Activated CD8-positive, alpha-beta memory T cell treated with anti-CD3 and anti-CD28 coated beads for 48 hours (primary cell): ENCODE measurements at places on chromosomes 5 and 9.

DNA sequence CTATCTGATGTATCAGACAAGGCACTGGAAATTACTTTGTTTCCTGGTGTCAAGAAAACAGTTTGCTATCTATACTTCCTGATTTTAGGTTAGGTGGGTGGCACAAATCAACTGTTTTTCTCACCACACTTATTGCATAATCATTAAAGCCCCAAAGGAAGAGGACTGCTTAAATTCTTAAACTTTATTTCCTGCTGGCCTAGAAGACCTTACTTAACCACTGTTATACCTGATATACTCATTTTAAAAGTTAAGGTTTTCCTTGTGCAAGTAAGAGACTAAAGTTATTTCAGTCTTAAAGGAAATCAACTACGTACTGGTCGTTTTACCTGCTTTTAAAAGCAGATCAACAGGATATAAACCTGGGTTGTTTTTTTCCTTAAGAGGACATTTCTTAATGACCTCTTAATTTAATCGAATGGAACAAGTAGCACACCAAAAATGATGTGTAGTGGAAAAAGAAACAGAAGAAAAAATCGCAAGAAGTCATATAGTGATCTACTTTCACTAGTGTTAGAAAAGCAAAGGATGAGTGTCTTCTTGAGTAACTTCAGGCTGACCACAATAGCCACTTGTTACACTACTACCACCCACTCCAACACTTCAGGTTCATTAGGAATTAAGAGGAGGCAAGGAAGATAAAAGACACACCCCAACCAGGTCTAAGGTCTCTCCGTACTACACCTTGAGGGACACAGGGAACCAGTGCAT, 974 bp downstream of the CLINT1 start:
- DNase-seq, result no peak

DNA sequence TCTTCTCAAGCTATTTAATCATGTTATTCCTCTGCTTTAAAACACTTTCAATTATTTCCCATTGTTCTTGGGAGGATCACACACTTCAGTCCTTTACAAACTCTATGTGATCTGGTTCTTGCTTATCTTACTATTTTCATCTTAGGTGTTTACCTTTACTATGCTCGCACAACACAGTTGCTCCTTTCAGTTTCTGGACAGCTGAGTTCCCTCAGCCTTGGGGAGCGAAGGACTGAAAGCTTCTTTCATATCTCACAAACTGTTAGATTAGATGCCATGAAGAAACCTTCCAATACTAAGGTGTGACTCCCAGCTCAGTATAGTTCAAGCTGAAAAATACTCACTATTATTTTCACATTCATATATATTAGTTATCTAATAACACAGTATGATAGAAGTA, 117.9 kb downstream of the CDC42SE2 start:
- DNase-seq, result no peak

DNA sequence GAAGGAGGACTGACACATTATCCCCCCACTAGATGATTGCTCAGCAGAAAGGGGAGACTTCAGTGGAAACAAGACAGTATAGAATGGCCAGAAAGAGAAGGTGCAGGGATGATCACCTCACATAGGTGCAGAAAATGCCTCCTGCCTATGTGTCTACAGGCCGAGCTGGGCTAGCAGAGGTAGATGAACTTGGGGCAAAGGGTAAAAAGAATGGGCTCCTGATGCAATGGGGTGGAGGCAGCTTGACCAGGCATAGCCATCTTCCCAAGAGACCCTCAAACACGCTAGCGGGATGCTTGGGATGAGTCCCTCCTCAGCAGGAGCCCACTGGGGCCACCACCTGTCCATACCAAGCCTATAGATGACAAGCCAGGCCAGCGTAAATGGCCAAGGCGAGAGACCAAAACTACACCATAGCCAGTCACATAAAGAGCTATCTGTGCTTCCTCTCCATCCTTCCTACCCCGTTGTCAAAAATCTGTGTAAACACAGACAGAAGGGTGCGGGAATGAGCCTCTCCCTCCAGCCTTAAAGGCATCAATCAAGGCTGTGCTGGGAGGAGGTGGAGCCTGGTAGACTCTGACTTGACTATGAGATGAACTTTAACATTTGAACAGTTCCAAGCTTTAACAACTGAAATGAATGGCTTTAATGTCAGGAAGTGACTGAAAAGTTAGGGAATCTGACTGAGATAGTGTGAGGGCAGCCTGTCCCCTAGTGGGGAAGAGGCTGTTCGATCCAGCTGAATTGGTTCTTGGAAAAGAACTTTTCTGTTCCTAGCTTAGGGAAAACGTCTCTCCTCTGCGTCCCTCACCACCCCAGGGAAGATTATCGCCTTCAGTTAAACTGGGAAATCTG, 10.4 kb downstream of the C9orf152 start:
- DNase-seq, result no peak

- no peak for DNase-seq
Observed at GRCh38 chr5:130605234-130605633, 559.8 kb downstream of the HINT1 start.

DNA sequence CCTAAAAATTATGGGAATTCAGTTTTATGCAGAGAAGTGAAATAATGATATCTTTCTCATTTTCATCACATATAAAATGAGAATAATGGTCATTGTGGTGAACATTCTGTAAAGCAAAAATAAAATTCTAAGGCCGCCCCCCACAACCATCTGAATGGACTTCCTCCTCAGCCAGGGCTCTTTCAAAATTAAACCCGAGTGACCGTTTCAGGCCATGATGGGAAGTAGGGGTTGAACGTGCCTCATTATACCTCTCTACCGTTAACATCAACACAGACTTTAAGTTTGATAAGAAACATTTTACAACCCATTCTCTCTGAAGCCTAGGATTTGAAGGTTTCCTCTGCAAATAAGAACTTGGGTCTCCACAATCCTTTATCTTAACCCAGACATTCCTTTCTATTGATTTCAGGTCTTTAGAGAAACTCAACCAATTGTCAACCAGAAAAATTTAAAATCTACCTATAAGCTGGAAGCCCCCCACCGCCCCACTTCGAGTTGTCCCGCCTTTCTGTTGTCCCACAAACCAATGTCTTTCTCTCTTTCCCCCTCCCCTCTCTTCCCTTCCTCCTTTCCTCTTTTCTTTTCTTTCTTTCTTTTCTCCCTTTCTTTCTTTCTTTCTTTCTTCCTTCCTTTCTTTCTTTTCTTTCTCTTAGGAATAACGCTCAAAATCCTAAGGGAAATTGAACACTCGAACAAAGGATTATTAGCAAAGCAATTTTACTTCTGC, 1.7 kb upstream of the TMCO6 start:
- DNase-seq, result no peak

DNA sequence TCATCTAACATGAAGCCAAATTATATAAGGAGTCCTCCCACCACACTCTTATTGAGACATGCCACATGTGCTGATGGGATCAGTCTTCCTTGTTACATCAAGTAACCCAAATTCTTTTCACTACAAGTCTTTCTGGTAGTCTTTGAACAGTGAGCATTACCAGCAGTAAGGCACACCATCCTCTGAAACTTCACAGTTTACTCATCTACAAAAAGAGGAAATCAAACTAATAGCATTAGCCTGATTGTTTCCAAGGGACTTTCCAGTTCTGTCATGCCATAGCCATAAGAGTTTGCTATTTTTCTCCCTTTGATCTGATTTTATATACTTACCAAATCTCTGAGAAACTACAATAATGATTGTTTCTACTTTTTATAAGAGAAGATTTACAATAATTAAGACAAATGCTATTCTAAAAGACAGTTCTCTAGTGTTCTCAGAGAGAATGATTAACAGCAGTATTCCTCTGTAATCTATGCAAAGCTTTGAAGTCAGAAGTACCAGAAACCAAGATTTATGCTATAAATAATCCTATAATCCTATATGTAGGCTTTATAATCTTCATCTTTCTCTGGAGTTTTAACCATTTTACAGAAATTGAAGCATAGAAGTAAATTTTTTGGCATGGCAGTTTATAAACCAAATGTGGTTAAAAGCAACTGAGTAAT, 166.2 kb upstream of the ACO1 start:
- no peak for DNase-seq

GRCh38 chr5:74919487-74919886, 53.3 kb upstream of the FAM169A start:
- DNase-seq, result no peak

DNA sequence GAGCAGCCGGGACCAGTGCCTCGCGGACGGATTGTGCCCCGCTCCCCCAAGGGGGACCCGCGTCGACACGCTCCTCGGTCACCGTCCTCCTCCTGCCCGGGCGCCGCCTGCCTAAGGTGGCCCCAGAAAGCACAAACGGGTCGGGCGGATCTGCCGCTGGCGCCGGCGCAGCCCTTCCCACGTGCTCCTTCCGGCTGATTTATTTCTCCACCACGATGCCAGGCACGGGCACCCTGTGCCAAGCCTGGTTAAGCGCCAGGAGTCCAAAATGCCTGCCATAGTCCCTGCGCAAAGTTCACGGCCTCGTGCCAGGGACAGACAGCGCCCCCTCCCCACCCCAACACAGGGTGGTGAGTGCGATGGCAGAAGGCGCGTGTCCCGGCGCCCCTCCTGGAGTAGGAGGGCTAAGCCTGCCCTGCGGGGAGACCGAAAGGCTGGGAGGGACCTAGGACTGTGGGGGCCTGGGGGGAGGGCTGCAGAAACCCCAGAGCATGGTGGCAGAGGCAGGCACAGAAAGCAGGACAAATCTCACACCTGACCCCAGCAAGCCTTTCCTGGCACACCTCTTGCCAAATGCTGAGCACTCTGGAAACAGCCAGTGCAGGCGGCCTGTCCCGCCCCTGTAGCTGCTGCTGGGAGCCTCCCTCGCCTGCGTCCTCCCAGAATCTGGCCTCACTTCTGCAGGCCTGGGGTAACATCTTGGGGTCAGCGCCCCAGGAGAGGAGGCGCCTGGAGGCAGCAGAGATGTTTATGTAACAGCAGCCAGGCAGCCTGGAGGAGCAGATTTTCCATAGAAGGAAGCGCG, 1.1 kb upstream of the NOTCH1 start:
- DNase-seq, result no peak

DNA sequence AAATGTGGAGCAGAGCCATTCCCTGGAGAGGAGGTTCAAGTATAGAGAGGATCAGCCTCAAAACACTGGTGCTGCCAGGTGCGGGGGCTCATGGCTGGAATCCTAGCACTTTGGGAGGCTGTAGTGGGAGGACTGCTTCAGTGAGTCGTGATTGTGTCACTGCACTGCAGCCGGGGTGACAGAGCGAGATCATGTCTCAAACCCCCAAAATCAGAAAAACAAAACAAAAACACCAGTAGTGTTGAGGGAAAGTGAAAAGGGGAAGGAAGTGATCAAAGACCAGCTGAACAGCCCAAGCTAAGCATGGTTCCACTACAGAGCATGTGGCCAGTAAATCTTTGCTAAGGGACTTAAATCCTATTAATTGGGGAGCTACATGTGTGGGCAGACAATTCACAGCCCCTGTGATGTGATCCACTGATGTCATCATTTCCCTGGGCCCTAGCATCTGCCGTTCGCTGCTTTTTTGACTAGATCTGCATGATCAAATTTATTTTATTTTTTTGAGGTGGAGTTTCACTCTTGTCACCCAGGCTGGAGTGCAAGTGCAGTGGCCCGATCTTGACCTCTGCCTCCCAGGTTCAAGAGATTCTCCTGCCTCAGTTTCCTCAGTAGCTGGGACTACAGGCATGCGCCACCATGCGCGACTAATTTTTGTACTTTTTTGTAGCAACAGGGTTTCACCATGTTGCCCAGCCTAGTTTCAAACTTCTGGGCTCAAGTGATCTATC, 2.7 kb upstream of the PCBD2 start:
- no peak for DNase-seq

GRCh38 chr9:123825342-123826060, 104.4 kb downstream of the DENND1A start:
- no peak for DNase-seq

GRCh38 chr9:88143179-88143578, 4.9 kb upstream of the SPATA31C2 start:
- DNase-seq, result no peak

DNA sequence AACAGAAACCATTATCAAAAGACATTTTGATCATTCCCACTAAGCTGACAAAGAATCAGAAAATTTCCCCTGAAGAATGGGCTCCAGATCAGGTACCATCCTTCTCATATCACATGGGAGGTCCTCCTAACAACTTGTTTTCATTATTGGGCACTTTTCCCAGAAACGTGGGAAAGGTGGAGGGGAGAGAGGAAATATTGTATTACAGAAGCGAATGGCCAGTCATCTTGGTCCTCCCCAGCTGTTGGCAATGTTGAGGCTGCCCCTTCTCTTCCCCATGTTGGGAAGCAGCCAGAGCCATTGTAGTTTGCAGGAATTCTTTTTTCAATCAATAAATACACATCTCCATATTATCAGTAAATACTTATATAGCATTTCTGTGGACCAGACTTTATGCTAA, 126.2 kb upstream of the ZNF608 start:
- no peak for DNase-seq

GRCh38 chr9:89848060-89849040, 243.5 kb downstream of the GADD45G start:
- DNase-seq, result no peak

DNA sequence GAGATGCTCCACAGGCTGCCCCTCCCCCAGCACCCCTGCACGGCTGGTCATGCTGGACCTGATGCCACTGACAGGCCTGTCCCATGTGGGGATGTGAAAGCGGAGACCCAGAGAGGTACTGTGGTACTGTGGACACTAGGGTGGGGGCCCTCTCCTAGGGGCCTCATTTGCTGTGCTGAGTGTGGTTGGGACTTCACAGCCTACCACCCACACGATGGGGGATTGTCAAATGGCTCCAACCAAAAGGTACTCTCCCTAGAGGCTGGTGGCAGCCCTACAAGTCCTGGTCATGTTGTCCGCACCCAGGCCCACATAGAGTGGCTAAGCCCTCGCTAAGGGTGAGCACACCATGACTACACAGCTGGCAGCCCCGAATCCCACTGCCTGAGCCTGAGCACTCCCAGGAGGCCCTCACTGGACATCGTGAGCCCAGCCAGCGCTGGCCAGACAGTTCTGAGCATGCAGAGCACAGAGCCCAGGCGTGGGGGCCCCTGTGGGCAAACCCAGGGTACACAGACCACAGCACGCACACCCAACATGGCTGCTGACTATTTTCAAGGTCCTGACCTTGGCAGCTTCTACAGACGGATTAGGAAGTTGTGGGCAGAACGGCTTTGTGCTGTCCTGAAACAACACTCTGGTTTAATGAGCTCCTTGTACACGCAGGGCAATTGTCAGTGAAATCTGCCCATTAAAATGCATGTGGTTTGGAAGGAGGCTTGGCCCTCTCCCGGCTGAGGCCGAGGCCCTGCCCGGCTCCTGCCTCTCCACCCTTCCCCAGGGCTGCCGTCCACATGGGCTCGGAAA, 214.1 kb downstream of the HSPA4 start:
- no peak for DNase-seq

DNA sequence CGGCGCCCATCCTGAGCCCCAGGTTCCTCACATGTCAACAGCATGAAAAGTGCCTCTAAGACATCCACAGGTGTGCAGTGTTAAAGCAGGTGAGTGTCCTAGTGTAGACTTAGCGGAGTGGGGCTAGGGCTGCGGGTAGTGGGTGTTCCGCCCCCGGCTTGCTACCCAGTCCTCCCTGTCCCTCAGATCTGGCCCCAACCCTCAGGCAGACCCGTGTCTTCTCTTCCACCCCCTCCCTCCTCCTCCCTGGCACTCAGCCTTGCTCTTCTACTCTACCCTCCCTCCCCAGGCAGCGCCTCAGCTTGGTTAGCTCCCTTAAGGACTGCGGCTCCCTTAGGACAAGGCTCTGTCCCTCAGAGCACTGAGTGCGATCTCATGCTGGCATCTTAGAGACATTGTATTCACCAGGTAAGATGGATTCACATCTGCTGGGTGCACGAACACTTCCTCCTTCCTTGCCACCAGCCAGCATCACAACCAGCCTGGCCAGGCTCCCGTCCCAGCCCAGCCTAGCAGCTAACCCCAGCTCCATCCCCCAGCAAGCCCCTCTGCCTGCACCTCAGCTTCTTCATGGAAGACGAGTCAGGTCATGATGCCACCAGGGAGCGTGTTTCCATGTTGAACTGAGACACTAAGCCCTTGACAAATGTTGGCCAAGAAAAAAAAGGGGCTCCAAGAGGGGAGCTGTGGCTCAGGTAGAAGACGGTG, 46.8 kb downstream of the NSUN2 start:
- no peak for DNase-seq
